ENCODE measurements at places on chromosomes 3 and 15. TPM values are rescaled to one million over a fixed set of nuclear protein-coding genes. Genes with fewer than 3 reads are reported as not detected.

DNA sequence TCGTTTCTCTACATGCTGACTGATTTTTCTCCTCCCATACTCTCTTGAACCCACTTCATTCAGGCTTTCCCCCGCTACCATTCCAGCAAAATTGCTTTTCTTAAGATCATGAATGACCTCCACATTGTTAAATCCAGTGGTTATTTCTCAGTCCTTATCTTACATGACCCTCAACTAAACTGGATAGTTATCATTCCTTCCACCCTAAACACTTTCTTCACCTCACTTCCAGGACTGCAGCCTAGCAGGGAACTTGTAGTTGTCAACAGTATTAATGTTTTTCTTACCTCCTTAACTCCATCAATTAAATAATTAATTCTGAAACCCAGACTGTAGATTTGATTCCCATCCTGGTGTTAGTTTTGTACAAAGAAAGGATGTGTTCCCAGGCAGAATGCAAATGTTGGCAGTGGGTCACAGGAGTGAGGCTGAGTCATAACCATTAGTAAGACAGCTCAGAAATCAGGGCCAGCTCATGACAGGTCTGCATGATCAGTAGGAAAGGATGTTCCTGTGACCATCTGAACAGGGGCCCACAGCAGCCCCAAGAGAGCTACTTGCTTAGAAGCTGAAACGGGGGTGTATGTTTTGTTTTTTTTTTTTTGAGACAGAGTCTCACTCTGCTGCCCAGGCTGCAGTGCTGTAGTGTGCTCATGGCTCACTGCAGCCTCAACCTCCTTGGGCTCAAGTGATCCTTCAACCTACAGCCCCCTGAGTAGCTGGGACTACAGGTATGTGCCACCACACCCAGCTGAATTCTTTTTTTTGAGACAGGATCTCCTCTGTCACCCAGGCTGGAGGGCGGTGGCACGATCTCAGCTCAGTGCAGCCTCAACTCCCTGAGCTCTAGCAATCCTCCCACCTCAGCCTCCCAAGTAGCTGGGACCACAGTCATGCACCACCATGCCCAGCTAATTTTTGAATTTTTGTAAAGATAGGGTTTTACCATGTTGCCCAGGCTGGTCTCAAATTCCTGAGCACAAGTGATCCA, 9.1 kb downstream of the BCL2L10 start:
- no peak overlapping the region for H3K4me3 ChIP-seq
- peaks cover 7% of the 10 kb centered on the region for H3K4me1 ChIP-seq
- H3K27me3 ChIP-seq, result peaks cover 10% of the 10 kb centered on the region

- no peak overlapping the region for H3K4me3 ChIP-seq
- no peak for DNase-seq
- peaks cover 6% of the 10 kb centered on the region for H3K4me1 ChIP-seq
- H3K36me3 ChIP-seq, result no peaks in the 10 kb centered on the region
- H3K27me3 ChIP-seq, result peaks cover 51% of the 10 kb centered on the region
These were observed 8.2 kb upstream of the RYK start for GRCh38 chr3:134258761-134259347.

GRCh38 chr3:69178838-69179739, 56.7 kb upstream of the LMOD3 start:
- H3K36me3 ChIP-seq, result peaks cover 56% of the 10 kb centered on the region
- DNase-seq, result no peak
- H3K27me3 ChIP-seq, result no peaks in the 10 kb centered on the region
- H3K27ac ChIP-seq, result peak overlapping the region; percentile 50

GRCh38 chr15:22259881-22260421, 179.6 kb downstream of the OR4M2 start:
- peaks cover 21% of the 10 kb centered on the region for H3K4me1 ChIP-seq
- DNase-seq, result peak; percentile 23
- no peaks in the 10 kb centered on the region for H3K36me3 ChIP-seq
- peak overlapping the region; percentile 82 for H3K27ac ChIP-seq
- H3K4me3 ChIP-seq, result peak overlapping the region; percentile 44

GRCh38 chr15:41987925-41988275, 15.5 kb upstream of the EHD4 start:
- no peak overlapping the region for H3K4me3 ChIP-seq
- H3K27ac ChIP-seq, result no peak overlapping the region
- H3K27me3 ChIP-seq, result peaks cover 2% of the 10 kb centered on the region
- H3K36me3 ChIP-seq, result no peaks in the 10 kb centered on the region
- no peak for DNase-seq

- no peaks in the 10 kb centered on the region for H3K36me3 ChIP-seq
- DNase-seq, result no peak
- peaks cover 13% of the 10 kb centered on the region for H3K27me3 ChIP-seq
- no peak overlapping the region for H3K27ac ChIP-seq
- no peaks in the 10 kb centered on the region for H3K4me1 ChIP-seq
- no peak overlapping the region for H3K4me3 ChIP-seq
These were observed 18.8 kb downstream of the MECOM start for GRCh38 chr3:169644750-169645149.

DNA sequence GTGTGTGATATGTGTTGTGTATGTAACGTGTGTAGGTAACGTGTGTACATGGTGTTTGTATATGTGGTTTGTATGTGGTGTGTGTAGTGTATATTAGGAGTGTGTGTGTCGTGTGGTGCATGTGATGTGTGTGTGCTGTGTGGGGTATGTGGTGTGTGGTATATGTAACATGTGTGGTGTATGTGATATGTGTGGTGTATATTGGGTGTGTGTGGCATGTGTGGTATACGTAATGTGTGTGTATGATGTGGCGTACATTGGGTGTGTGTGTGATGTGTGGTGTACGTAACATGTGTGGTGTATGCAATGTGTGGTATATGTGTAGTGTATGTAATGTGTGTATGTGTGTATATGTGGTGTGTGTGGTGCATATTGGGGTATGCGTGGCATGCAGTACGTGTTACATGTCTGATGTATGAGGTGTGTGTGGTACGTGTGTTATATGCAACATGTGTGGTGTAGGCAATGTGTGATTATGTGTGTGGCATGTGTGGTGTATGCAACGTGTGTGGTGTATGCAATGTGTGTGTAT, 41.2 kb downstream of the ARRDC4 start:
- H3K4me3 ChIP-seq, result no peak overlapping the region
- H3K27me3 ChIP-seq, result no peaks in the 10 kb centered on the region
- no peaks in the 10 kb centered on the region for H3K4me1 ChIP-seq
- H3K36me3 ChIP-seq, result no peaks in the 10 kb centered on the region
- DNase-seq, result no peak
- H3K27ac ChIP-seq, result no peak overlapping the region

GRCh38 chr3:107919239-107919638, 171.6 kb downstream of the CD47 start:
- no peak overlapping the region for H3K27ac ChIP-seq
- no peaks in the 10 kb centered on the region for H3K4me1 ChIP-seq
- peaks cover 24% of the 10 kb centered on the region for H3K27me3 ChIP-seq

Gene MYLK
- total RNA-seq, result not detected

Gene TMEM212
- total RNA-seq, result not detected

Gene ECT2
- total RNA-seq, result 57.2 TPM

- peaks cover 4% of the 10 kb centered on the region for H3K36me3 ChIP-seq
- no peak overlapping the region for H3K4me3 ChIP-seq
- no peak for DNase-seq
- H3K27me3 ChIP-seq, result peaks cover 5% of the 10 kb centered on the region
- peaks cover 32% of the 10 kb centered on the region for H3K4me1 ChIP-seq
- H3K27ac ChIP-seq, result no peak overlapping the region
These were observed 29.9 kb upstream of the STT3B start for GRCh38 chr3:31502803-31503221.

- H3K27me3 ChIP-seq, result no peaks in the 10 kb centered on the region
- no peak for DNase-seq
- H3K4me1 ChIP-seq, result peaks cover 50% of the 10 kb centered on the region
- peak overlapping the region; percentile 98 for H3K27ac ChIP-seq
- peaks cover 30% of the 10 kb centered on the region for H3K36me3 ChIP-seq
- peak overlapping the region; percentile 95 for H3K4me3 ChIP-seq
These were observed 1.1 kb downstream of the SEC11A start for GRCh38 chr15:84714821-84715220.

GRCh38 chr15:29665444-29666003, 156.7 kb downstream of the TJP1 start:
- no peaks in the 10 kb centered on the region for H3K27me3 ChIP-seq
- H3K27ac ChIP-seq, result no peak overlapping the region
- no peak overlapping the region for H3K4me3 ChIP-seq
- H3K4me1 ChIP-seq, result no peaks in the 10 kb centered on the region
- DNase-seq, result no peak

Gene CD86
- total RNA-seq, result 0.95 TPM

- peaks cover 13% of the 10 kb centered on the region for H3K27me3 ChIP-seq
- no peak for DNase-seq
- H3K4me1 ChIP-seq, result peaks cover 39% of the 10 kb centered on the region
- no peak overlapping the region for H3K4me3 ChIP-seq
- no peak overlapping the region for H3K27ac ChIP-seq
These were observed 4.8 kb downstream of the CX3CR1 start for GRCh38 chr3:39275052-39275451.

- DNase-seq, result no peak
- H3K27ac ChIP-seq, result no peak overlapping the region
- H3K4me3 ChIP-seq, result no peak overlapping the region
- peaks cover 2% of the 10 kb centered on the region for H3K27me3 ChIP-seq
- H3K36me3 ChIP-seq, result no peaks in the 10 kb centered on the region
These were observed 45.7 kb downstream of the EXOG start for GRCh38 chr3:38541806-38542205.

DNA sequence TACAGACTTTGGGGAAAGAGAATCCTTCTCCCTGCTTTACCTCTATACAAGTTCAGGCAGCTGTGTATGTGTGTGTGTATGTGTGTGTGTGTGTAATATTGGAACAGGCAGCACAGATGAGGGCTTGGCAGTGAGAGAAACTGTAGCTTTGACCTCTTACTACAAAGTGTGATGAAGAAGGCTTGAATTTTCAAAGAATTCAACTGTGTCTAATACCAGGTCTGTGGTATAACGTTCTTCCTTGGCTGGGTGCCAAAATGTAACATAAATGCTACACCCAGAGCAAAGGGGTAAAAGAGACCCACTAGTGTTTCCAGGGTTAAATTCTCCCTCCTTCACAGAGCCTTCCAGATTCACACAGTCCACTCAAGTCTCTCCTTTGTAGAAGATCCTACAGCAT, 51.1 kb downstream of the CHST2 start:
- DNase-seq, result no peak
- H3K36me3 ChIP-seq, result peaks cover 29% of the 10 kb centered on the region
- peak overlapping the region; percentile 96 for H3K27ac ChIP-seq
- no peaks in the 10 kb centered on the region for H3K27me3 ChIP-seq
- H3K4me1 ChIP-seq, result peaks cover 61% of the 10 kb centered on the region
- peak overlapping the region; percentile 62 for H3K4me3 ChIP-seq

DNA sequence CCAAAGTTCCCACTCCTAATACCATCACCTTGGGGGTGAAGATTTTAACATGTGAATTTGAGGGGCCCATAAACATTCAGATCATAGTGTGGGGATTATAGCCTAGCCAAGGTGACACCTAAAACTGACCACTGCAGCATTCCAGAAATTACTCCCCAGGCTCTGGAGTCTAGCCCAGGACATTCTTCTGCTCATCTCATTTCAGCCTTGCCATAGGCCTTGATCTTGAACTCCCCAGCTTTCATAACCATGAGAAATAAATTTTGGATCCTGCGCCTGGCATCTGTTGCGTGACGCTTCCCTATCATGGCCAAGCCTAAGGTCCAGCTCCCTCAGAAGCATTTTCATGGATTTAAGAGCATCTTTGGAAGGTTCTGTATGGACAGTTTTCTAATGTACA, 502.9 kb upstream of the THBS1 start:
- H3K4me1 ChIP-seq, result no peaks in the 10 kb centered on the region
- H3K27me3 ChIP-seq, result peaks cover 17% of the 10 kb centered on the region
- no peaks in the 10 kb centered on the region for H3K36me3 ChIP-seq
- no peak overlapping the region for H3K27ac ChIP-seq
- H3K4me3 ChIP-seq, result no peak overlapping the region

Gene PIK3CA
- 23.9 TPM for total RNA-seq

DNA sequence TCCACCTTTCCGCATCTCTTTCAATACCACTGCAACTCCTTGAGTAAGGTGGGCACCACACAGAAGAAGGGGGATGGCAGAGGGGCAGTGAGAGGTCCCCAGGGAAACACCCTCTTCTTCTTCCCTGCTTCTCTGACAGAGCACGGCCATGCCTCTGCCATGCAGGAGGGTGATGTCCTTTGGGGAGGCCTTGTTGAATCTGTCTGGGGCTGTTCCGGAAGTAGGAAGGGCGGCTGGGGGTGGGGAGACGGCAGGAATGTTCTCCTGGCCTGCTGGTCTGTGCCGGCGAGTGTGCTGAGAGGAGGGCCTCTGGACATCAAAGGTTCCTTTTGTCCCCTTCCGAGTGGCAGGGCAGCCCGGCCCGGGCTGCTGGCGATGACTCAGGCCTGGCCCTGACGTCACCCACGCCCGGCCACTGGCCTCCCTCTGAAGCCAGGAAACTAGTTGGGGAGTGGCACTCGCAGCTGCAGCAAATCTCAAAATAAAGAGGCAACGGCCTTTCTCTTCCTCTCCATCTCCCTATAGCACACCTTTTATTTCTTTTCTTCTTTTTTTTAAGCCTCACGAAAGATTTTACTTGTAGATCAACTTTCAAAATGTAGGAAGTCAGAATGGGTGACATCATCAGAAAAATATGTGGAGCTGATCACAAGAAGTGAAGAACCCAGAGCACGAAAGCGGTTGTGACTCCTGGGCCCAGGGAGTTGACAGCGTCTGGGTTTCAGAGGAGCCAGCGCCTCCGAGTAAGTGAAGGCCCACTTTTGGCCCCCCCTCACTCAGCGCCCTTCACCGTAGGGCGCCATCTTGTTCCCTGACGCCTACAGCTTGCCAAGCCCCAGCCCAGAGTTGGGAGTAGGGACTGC, at the start of gene ZBTB38:
Gene ZBTB38, plus strand, starts transcription at position 443 of the 863 bp plus-strand sequence. CDS start 73,885 bp downstream, outside the sequence.
- H3K27ac ChIP-seq, result no peak within 1 kb of the TSS
- H3K36me3 ChIP-seq, result no peaks in the 10 kb centered on the region
- peaks cover 8% of the 10 kb centered on the region for H3K27me3 ChIP-seq
- DNase-seq, result no peak

Gene TOP2B
- 112 TPM for total RNA-seq

Data from activated CD8-positive, alpha-beta T cell treated with anti-CD3 and anti-CD28 coated beads, Interleukin-2, amount 10 ng/mL, durations not matched to agents 7 days and 5 days (primary cell).